ENCODE measurements at places on chromosomes 16 and 17.
A peak's percentile ranks its signal among the peaks of the same experiment; 100 is the strongest.

GRCh38 chr16:74847202-74847601 is 72.6 kb upstream of the FA2H start:
- no peak for DNase-seq

DNA sequence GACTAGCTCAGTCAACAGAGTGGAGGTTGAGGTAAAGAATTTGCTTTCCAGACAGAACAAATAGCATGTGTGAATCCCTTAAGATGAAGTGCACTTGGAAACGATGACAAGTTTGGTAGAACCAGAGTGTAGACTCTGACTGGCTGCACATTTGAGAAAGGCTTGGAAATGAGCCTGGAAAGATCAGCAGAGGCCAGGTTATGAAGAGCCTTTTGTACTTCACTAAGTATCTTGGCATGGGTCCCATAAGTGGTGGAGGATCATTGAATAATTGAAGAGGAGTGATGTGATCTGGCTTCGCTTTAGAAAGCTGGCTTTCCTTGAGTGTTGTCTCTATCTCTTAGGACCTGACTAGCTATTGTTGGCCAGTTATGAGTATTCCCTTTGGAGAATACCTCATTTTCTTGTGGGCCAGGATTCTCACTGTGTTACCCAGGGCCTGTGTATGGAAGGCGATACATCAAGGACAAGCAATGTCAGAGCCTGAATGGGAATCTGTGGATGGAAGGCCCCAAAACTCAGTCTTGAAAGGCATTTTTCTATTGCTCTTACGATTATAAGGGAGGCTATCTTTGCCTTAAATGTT is 329.8 kb downstream of the UTP18 start:
- DNase-seq: no peak

GRCh38 chr17:81551458-81552243 is 502 bp downstream of the FAAP100 start:
- DNase-seq: no peak

GRCh38 chr16:2838928-2839327 is 8.8 kb downstream of the ZG16B start:
- peak; percentile 41 for DNase-seq

- DNase-seq: no peak
These were observed 175.2 kb upstream of the CHMP6 start for GRCh38 chr17:80816241-80817103.

DNA sequence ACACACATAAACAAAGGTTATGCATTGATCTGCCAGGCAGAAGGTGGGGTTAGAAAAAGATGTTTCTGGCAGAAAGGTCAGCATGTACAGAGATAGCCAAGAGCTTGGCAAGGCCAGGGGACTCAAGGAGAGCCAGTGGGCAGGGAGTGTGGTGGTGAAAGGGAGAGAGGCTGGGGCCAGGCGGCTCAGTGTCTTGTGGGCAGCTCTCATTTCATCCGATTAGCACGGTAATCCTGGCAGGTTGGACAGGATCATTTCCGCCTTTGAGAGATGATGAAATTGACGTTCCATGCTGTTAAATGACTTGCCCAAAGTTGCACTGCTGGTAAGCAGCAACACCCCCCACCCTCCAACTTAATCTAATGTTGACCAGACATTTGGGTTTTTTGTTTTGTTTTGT is 3.6 kb downstream of the CHD9 start:
- no peak for DNase-seq

DNA sequence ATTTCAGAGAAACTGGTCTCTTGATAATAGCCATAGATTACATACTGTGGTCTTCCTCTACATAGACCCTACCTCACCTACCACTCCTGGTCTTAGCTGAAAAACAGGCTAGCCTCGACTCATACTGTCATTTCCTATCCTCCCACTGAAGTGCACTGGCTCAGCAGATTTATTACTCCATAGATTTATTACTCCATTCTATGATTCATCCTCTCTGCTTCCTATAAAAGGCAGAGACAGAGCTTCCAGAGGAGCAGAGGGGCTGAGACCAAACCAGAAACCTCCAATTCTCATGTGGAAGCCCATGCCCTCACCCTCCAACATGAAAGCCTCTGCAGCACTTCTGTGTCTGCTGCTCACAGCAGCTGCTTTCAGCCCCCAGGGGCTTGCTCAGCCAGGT is at the start of gene CCL7:
TSS of gene CCL7 (plus strand) at position 253 of the 400 bp plus-strand sequence. CDS start at position 323, 70 bp downstream.
- no peak for DNase-seq

All from NCI-H460 (cell line).